BJ (cell line): ENCODE measurements at places on chromosomes 4 and X.

DNA sequence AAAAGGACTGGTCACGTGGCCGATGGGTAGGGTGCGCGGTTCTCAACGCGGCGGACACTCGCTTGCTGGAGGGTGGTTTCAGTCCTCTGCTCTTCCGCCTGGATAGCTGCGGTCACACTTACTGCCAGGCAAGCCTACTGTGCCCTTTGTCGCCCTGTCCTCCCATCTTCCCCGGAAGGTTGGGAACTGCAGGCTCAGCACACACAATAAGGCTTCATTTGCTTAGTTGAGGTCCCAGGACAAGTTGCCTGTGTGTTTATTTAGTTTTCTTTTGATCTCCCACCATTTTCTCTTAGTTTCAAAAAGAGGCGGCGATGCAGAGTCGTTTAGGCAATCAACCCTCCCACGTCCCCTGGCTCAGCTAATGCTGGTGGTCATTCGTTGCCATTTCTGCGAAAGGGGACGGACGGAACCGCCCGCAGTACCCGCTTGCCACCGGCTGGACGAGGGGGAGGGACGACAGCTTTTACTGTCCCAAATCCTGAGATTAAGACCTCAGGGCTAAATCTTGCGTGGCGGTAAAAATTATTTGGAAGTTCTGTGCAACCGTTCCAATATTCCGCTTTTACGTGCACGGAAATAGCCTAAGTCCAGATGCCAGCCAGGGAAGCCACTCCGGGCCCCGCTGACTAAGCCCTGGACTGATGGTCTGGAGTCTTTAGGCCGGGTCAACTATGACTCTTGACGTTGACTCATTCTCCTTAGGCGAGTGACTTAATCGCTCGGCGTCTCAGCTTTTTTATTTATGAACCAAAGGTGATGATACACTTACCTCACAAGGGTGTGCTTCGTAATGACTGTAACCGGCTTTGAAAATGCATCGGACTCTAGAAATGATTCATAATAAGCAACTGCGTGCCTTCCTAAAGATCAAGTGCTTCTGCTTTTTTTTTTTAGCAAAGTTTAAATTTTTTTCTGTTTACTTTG is 671 bp upstream of the EIF4E start:
- DNase-seq = peak; percentile 91

DNA sequence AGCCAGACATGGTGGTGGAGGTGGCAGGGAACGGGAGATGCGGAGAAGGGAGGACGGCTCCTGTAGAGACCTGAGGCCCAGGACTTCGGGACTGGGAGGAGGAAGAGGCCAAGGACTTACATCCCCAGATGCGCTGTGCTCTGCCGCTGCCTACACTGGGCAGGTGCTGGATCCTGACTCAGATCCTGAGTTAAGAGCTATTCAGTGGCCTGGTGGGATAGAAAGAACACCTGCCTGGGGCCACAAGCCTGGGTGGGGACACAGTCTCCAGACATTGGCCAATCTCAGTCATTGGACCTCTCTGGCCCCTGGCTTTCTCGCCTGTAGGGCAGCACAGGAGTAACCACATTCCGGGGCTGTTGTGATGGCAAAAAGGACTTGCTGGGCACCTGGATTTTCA is 10.9 kb upstream of the MSX1 start:
- no peak for DNase-seq

DNA sequence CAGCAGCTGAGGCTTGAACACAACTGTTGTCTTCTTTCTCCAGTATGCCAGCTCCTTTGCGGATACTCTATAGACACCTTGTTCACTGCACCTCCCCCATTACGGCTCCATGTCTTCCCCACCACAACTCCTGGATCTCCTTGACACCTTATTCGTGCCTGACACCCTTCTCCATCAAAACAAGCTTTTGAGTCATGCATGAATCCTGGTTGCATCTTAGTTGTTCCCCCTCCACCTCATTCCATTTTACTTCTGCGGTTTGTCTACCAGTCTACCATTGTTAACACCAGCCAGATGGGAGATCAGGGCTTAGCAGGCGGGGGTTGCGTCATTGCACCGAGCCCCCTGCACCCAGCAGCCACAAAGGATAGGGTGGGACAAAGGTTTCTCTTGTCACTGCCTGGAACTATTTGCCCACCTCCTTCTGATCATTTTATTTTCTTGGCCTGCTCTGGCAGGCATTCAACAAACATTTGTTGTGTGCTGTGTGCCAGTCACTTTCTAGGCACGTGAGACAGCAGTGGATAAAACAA is 2.0 kb upstream of the CDK16 start:
- DNase-seq = no peak

GRCh38 chr4:138007572-138007971 is 234.6 kb downstream of the SLC7A11 start:
- DNase-seq = no peak

- DNase-seq = no peak
Observed at GRCh38 chr4:32462944-32463343, 1742.8 kb downstream of the PCDH7 start.

- DNase-seq = no peak
Observed at GRCh38 chr4:8744083-8744805, 127.4 kb downstream of the HMX1 start.

GRCh38 chrX:48523682-48524081 is 2.1 kb downstream of the EBP start:
- DNase-seq = no peak

- no peak for DNase-seq
Observed at GRCh38 chr4:174983128-174983750, 65.1 kb downstream of the ADAM29 start.

GRCh38 chr4:575281-576141 is 584 bp downstream of the TMEM271 start:
- DNase-seq = no peak

DNA sequence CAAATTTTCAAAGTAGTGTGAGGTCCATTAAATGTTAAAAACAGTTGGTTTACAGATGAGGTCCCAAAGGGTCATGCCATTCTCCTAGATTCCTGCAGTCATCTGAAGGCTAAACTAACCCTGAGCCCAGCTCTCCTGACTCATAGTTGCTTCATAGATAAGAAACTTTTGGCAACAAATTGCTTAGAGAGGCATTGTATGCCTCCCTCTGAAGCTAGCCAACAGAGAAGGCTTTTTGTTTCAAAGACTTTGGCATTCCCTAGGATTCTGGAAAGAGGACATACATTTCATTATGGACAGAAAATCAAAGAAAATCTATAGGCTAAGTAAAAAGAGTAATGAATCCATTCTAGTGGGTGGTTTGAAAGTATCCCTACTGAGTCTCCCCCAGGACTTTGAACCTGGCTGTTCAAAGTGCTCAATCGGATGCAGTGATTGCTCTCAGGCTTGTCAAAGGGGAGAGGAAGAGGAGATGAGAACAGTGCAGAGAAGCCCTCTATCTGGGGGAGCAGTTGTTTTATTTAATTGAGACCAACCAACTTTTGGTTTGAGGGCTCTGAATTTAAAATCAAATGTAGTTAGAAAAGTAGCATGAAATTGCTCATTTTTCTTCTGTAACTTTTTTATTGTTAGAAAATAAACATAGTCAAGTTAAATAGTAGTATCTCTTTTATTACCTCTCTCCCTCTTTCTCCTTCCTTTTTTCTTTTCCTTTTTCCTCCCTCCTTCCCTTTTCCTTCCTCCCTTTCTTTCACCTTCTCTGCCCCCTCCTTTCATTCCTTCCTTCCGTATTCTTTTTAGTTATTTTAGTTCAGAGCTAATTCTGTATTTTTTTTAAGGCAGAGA is 72.3 kb upstream of the ZNF518B start:
- DNase-seq = no peak

GRCh38 chr4:177403746-177404145 is 38.5 kb downstream of the AGA start:
- no peak for DNase-seq

- no peak for DNase-seq
Observed at GRCh38 chr4:182286035-182286434, 42.8 kb downstream of the TENM3 start.

- DNase-seq = no peak
Observed at GRCh38 chr4:107391630-107392028, 328.4 kb downstream of the PAPSS1 start.

DNA sequence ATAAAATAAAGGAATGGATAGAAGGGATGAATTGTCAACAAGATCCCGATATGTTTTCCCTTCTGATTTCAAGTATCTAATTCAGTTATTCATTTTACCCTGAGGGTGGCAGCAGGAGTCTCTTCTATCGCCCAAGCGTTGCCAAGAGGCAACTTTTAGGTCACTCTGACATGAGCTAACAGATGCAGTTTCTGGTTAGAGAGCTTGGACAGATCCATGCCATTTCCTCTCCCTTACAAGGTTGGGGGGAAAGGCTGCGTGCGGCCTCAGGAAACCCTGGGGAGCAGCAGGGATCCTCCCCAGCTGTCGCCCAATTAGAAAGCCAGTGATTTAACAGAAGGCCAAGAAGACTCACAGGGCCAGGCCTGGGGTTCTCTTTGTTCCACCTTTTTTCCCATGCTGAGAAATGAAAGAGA is 35.3 kb upstream of the WAS start:
- DNase-seq = peak; percentile 6

DNA sequence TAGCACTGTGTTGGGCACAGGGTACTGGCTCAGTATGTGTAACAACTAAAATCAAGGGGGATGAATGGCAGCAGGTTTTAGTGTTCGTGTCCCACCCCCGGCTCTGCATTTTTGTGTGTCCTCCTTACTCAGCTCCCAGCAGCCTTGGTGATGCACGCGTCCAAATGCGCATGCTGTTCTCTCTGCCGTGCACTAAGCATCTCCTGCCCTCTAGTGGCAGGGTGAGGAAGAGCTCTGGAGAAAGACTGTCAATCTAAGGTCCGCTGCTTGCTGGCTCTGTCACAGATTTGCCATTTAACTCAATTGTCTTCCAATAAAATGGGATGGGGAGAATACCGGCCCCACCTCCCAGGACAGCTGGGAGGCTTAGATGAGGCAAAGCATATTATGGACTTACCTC is 61.4 kb downstream of the WFS1 start:
- no peak for DNase-seq

DNA sequence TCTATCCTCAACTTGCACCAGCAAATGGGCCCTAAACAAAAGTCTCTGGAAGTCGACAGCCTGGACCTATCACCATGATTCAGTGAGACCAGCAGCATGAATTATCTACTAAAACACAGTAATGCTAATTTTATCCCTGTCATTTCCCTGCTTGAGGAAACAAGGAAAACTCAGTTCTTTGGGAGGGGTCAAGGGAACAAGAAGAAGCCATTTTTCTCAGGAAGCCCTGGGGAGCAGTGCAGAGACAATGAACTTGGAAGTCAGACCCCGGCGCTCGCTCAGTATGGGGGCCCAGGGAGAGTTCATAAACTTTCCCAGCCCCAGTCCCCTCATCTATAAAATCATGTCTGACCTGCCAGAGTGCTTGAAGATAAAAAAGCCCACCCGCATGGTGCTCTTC is 50.4 kb downstream of the DCTD start:
- DNase-seq = no peak

DNA sequence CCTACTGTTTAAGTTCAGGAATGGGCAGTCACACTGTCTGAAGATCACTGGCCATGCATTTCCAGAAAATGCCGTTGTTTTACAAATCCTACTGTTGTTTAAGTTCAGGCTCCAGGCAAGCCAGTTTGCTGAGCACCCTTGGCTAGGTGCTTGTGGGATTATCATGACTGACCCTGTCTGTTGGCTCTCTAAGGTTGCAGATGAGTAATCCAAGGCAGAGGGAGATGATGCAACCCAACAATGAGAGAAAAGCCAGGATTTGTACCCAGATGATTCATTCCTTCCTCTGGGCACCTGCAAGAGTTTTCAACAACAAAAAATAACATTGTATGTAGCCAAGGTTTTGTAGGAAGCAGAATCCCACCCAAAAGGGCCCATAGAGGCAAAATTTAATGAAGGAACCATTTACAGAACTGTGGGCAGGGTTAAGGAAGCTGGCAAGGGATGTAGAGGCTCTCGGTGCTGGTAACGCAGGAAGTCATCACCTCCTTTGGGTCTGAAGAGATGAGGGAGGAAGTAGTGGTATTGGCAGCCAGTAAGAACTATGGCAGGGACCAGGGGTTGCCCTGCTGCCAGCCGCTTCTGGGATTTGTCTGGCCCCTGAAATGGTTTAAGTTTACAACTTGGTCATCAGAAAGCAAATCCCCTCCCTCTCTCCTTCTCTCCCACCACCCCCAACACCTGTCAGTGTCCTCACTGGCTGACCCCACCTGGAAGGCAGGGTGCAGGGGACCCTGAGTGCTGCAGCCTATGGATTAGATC is 54.8 kb downstream of the MSX1 start:
- DNase-seq = no peak

DNA sequence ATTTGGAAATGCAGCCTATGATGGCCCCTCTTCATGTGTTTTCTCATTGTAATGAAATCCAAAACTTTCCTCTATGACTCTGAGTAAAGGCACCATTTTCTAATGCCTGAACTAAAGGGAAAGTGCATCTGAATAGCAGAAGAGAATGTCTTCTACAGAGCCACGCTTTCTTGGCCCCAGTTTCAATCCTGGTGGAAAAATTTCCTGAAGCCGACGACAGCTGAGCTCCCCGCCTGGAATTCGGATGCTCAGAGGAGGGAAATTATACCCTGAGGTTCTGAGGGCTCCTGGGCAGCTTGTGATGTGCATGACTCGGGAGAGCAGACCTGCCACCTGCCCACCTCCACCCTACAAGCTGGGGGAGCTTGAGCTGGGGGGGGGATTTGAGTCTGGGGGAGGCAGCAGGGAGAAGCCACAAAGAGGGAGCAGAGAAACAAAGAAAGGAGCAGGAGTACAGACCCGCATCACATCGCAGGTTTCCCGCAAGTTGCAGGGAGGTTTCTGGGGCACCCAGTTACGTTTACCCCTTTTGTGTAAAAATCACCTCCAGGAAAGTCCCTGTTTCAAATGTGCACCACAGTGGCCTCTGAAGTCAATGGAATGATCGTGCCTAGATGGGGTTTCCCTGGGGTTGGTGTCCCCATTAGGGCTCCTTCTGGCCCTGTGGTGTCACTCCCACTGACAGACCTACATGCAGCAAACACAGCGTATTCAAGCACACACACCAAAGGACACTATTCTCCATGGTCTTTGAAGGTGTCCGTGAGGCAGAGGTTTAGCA is 145.6 kb upstream of the RBPJ start:
- DNase-seq = no peak

- DNase-seq = no peak
Observed at GRCh38 chr4:127309369-127310102, 323.2 kb upstream of the INTU start.

- no peak for DNase-seq
Observed at GRCh38 chr4:177285953-177286352, 23.7 kb upstream of the NEIL3 start.

GRCh38 chr4:18314731-18315130 is 293.2 kb upstream of the LCORL start:
- no peak for DNase-seq

DNA sequence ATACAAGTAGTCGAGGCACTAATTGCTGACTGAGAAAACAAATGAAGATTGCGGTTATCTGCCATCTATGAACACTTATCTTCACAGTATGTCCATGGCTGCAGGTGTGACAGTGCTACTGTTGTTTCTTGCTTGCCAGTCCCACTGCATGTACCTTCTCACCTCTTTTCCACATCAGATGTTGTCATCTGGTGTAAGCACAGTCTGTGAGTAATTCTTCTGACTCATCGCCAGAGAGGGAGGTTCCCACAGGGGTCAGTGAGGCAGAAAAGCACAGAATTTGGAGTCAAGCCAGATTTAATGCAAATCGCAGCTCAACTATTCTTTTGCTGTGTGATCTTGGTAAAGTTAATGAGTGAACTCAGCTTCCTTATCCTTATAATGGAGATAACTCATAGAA is 144.4 kb downstream of the GLRA2 start:
- peak; percentile 34 for DNase-seq

- no peak for DNase-seq
Observed at GRCh38 chr4:39658756-39659155, 20.1 kb upstream of the SMIM14 start.
